ENCODE measurements at places on chromosomes 4 and X.

GRCh38 chr4:21012851-21013331 is 312.6 kb downstream of the PACRGL start:
- DNase-seq: no peak

DNA sequence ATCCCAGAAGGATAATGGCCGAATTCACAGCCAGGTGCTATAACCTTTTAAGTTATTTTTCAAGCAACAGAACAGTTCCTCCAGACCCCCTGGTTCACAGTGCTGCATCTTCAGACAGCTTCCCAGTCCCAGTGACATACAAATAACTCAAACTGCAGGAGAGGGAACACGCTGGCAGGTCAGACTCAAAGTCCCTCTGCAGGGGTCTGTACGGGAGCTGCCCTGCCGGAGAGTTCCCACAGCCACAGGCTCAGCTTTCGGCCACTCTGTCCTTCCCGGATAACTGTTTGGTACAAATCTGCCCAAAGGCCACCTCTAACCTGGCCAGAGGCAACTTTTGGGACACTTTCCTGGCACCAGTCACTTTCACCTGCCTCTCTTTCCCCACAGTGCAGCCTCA is 230.2 kb downstream of the AFAP1 start:
- no peak for DNase-seq

GRCh38 chr4:23333946-23334878 is 555.6 kb downstream of the PPARGC1A start:
- DNase-seq: peak; percentile 75

DNA sequence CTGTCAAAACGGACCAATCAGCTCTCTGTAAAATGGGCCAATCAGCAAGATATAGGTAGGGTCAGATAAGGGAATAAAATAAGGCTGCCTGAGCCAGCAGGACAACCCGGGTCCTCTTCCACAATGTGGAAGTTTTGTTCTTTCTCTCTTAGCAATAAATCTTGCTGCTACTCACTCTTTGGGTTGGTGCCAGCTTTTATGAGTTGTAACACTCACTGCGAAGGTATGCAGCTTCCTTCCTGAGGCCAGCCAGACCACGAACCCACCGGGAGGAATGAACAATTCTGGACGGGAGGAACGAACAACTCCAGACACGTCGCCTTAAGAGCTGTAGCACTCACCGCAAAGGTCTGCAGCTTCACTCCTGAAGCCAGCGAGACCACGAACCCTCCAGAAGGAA is 287.8 kb downstream of the RAPGEF2 start:
- DNase-seq: no peak

- no peak for DNase-seq
These were observed 194.6 kb upstream of the RBPJ start for GRCh38 chr4:26126143-26126718.

DNA sequence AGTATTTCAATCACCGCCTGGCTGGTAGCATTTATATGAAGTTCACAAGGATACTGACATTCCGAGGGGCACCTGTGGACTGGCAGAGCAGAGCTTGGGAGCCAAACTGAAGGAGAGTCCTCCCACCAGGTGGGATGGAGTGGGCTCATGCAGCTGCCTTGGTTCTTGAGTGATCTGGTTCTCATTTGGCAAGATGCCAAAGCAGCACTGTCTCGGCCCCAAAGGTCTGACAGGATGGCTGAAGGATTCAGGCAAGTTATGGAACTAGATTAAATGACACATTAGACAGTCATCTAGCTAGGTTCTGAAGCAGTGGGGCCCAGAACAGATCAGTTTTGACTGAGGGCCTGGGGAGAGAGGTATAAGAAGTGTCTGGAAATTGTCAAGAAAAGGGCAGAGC is 3.2 kb downstream of the FGF16 start:
- DNase-seq: no peak

GRCh38 chrX:109685656-109686078 is 47.4 kb downstream of the ACSL4 start:
- no peak for DNase-seq

DNA sequence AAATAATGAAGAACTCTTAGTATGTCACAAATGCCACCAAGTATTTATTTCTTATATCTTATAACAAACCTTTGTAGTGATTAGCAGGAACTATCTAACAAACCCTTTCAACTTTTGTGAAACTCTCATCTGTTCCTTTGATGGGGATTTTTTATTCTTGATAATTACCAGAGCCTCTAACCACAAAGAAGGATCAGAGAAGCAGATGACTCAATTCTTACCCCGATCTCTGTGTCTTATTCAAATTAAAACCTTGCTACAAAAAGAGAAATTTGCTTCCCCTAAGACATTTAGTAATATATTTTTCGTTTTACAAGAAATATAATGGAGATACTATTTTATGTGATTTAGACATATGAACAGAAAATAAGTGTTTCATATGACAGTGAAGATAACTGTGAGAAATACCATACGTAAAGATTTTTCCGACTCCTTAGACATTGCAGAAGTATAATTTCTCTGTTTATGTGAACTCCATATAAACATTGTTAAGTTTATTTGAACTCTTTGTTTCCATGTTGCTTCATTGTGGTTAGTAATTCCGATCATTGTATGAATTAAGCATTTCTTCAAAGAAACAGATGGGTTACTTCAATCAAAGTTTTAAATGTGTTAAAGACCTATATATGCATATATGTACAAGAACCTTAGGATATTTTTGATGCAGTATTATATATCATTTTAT is 205.4 kb downstream of the CFAP299 start:
- no peak for DNase-seq

DNA sequence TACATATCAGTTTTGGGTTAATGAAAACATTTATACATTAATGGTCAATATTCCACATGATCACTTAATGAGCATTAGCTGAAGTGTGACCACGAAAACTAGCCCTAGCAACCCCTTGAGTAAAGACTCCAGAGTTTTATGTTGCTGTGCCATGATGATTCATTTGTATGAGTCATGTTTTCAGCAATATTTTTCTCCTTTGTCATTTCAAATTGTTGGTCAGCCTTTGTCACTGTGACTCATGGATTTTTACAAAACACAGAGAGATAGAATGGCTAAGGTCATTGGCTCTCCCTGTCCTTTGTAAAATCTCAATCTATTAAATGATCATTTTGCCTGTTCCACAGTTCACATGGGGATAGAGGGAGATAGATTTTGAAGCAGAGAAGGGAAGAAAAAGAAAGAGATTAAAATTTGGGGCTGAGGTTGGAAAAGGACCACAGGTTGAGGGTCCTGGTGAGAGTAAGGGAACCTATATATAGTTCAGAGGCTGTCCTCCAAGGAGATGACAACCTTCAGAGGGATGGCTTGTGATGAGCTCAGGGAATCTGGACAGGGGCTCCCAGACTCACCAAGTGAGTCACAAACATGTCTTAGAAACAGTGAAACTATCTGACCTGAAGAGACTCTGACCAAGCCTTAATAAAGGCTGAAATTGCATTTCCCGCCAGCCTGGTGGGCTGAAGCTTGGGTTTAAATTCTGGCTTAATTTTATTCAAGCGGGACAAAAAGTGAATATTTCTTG is 25.6 kb downstream of the NR0B1 start:
- DNase-seq: no peak

DNA sequence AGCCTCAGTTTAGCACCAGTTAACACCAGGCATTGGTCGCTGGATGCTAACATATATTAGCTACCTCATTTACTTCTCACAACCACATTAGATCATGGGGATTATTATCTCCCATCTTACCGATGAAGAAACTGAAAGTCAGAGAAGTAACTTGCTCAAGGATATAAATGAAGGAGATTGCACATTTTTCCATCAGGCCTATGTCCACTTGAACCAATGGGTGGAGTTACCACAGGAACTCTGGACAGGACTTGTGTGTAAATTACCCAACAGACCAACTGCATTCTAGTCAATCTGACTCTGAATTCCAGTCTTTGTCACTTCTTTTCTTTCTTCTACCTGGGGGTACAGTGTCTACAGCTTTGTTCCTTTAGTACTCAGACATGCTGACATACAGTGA is 1.8 kb downstream of the LNX1 start:
- no peak for DNase-seq

GRCh38 chr4:79030973-79031372 is 91.7 kb upstream of the PAQR3 start:
- no peak for DNase-seq

GRCh38 chr4:164343472-164343976 is 410.4 kb upstream of the SMIM31 start:
- no peak for DNase-seq

DNA sequence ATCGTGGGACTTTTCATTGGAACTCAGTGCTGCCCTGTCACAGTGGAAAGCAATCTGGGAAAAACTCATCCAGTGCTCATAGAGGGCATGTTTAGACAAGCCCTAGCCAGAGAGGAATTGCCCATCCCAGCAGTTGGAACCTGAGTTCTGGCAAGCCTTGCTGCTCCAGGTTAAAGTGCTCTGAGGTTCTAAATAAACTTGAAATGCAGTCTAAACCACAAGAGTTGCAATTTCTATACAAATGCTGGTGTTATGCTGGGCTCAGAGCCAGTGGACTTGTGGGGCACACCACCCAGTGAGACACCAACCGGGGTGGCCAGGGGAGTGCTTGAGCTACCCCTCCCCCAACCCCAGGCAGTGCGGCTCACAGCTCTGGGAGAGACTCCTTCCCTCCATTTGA is 142.8 kb upstream of the PPP1R2C start:
- DNase-seq: no peak

DNA sequence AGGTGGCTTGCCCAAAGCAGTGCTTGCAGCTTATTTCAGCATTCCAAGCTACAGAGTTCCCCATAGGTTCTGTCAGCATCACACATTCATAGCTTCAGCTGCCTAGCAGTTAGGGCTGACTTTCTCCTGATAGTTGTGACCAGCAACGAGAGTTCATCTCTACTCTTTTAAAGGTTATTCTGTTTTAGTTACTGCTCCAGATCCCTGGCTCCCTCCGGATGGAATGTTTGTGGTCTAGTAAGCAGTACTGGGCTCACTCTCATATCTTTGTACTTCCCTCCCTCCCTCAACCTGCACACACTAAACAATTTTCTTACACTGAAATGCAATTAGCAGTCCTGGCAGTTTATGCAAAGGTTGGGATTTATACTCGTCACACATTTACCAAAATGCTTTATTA is 43.9 kb downstream of the PTTG2 start:
- DNase-seq: no peak

- no peak for DNase-seq
These were observed 311.8 kb downstream of the ADGRL3 start for GRCh38 chr4:61511716-61512488.

DNA sequence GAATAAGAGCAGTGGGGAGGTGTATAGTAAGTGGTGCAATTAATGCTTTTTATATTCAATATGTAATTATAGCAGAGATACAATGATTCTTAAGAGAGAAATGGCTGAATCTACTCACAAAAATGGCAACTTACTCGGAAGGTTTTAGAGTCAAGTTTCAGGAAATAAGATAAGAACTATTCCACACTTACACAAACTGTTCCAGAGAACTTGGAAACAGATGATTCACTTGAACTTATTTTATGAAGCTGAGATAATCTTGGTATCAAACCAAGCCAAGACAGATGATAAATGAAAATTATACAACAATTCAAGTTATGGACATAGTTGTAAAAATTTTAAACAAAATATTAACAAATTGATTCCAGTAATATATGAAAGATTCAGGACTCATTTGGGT is 311.3 kb upstream of the HS3ST1 start:
- no peak for DNase-seq

GRCh38 chrX:42096265-42096920 is 173.0 kb upstream of the CASK start:
- DNase-seq: no peak

GRCh38 chr4:130043732-130044160 is 947.8 kb downstream of the C4orf33 start:
- DNase-seq: no peak

DNA sequence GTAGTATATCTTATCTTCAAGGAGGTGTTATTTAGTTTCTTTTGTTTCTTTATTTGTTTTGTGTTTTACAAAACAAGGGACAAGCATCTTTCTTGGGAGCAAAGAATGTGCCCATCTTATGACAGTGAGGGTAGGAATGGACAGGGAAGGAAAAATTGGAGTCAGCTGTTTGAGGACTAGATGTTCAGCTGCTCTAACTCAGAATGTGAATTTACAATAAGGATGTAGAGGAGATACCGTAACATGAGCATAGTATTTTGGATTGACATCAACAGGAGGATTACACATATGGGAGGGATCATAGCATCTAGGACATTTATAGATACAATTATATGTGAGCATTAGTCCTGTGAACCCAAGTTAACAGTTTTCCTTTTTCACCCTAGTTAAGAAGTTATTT is 89.0 kb upstream of the GK2 start:
- DNase-seq: no peak

DNA sequence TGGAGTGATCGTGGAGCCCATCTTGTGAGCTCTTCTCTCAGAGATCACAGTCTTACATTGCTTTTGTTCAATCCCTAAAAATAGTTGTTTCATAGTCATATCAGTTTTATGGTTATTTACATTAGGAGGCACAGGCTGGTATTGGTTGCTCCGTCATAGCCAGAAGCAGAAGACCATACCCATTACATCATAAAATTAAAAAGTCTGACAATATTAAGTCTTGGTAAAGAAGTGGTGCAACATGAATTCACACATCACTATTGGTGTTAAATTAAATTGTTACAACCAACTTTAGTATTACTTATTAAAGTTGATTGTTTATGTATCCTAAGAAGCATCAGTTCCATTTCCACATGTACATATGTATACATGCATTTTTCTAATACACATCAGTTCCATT is 84.6 kb downstream of the LARP1B start:
- DNase-seq: no peak

DNA sequence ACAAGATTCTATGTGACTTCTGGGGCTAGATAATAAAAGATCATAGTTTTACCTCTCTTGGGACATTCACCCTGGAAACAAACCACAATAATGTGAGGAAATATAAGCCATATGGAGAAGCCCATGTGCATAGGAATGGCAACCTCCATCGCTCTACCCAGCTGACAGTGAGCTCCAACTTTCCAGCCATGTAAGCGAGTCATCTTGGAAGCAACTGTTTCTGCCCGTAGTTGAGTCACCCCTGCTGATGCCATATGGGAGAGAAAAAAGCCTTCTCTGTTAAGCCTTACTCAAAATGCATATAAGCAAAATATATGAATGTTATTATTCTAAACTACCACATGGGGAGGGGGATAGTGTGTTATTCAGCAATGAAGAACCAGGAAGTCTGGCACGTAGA is 31.4 kb upstream of the RELL1 start:
- DNase-seq: no peak

DNA sequence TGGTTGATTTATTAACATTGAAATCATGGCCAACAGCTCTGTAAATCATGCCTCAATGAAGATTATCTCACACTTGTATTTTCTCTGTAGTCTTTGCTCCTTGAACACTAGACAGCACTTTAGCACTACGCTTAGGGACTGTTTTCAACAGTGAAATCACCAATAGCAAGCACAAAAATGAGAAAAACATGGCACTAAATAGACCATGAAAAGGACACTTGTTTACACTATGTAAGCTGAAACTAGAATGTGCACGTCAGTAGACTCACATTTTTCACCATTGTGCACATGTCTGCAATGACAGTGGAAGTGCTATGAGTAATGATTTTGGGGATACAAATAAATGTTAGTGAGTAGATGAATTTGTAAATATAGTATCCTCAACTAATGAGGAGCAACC is 3.1 kb downstream of the BMP2K start:
- no peak for DNase-seq

- DNase-seq: no peak
These were observed 60.4 kb downstream of the EFNB1 start for GRCh38 chrX:68889249-68889648.
